ENCODE measurements at places on chromosomes 2 and 18. TPM values are rescaled to one million over a fixed set of nuclear protein-coding genes. Genes with fewer than 3 reads are reported as not detected.

The SGPP2 gene
- total RNA-seq, result 2.8 TPM

The NAT8 gene
- total RNA-seq, result not detected

The ANXA4 gene
- 14.6 TPM for total RNA-seq

The AMER3 gene
- not detected for total RNA-seq

The MC5R gene
- not detected for total RNA-seq

The DNER gene
- not detected for total RNA-seq

The EPAS1 gene
- total RNA-seq, result 12.2 TPM

The RAB6C gene
- total RNA-seq, result not detected

The FAM117B gene
- total RNA-seq, result 17.2 TPM

The WBP1 gene
- total RNA-seq, result 20.3 TPM

The PSMA8 gene
- total RNA-seq, result 1.3 TPM

The TMEM185B gene
- total RNA-seq, result 17.2 TPM

The CDH19 gene
- total RNA-seq, result not detected

The ALPI gene
- total RNA-seq, result not detected

The SALL3 gene
- total RNA-seq, result not detected

The PUM2 gene
- 104 TPM for total RNA-seq

The PHOSPHO2 gene
- 3.2 TPM for total RNA-seq

The SLC9A4 gene
- 0.07 TPM for total RNA-seq

The EN1 gene
- total RNA-seq, result not detected

The POLE4 gene
- total RNA-seq, result 48.4 TPM

The SLC23A3 gene
- 1.1 TPM for total RNA-seq

The TMEM163 gene
- not detected for total RNA-seq

The SCN7A gene
- not detected for total RNA-seq

The BUB1 gene
- 102 TPM for total RNA-seq

The FAM228A gene
- not detected for total RNA-seq

GRCh38 chr18:42351455-42351854, 396.4 kb downstream of the PIK3C3 start:
- DNase-seq, result no peak

- no peak for DNase-seq
These were observed 140.1 kb downstream of the HDAC4 start for GRCh38 chr2:239260546-239261327.

- no peak for DNase-seq
These were observed 477.6 kb downstream of the PARD3B start for GRCh38 chr2:205022841-205023240.

DNA sequence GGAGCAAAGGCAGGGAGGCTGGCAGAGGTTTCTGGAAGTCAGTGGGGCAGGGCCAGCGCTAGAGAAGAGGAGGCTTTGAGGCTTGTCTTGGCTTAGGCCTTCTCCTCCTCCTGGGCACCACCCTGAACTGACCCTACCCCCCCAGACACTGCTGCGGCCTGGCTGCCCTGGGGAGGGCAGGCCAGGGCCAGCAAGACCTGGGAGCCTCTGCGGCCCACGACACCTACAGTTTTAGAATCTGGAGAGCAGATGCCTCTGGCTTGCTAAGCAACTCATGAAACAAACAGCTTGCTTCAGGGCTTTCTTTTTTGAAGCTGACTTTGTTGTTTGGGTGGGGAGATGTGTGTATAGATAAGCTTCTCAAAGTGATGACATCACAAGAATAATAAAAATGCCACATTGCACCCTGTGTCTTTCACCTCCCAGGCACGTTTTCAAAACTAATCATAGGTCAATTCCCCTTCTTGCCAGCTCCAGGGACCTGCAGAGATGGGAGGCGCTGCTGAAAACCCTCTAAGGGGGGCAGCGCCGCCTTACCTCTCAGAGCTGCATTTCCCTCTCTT, 46.2 kb upstream of the SMAD7 start:
- no peak for DNase-seq

GRCh38 chr2:119142824-119143223, 15.7 kb downstream of the C1QL2 start:
- no peak for DNase-seq

DNA sequence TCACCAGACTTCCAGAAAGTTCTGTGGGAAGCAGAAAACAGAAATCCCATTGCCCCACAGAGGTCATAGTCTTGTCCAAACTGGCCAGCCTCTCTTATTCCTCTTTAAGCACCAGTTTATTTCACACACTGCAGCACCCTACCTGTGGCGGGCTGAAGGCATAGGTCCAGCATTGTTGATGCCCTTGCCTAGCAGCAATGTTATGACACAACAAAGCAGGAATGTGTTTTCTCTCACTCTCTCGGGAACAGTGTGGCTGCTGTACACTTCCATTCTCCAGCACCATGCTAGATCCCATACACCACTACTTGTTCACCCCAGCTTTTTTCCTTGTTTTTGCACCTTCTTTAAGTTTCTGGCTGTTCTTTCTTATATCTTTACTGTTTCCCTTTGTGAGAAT, 181.6 kb downstream of the DNAH6 start:
- no peak for DNase-seq

DNA sequence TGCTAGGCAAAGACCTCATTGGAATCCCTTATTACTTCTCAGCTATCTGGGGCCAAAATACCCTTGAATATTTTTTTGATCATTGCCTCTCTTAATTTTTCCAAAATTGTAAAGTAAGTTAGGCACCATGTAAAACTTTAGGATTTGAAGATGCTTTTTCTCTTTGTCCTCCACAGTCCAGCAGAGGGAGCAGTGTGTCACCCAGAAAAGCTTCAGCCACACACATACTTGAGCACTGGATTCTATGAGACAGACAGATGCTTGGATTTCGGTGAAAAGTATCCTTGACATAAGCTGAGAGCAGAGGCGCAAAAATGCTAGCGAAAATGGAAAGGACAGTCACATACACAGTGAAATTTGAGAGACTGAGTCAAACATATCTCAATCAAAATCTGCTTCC, 74.7 kb upstream of the KCNJ3 start:
- peak; percentile 5 for DNase-seq

- DNase-seq, result no peak
These were observed 45.9 kb upstream of the EGR4 start for GRCh38 chr2:73339201-73339600.

- no peak for DNase-seq
These were observed 21.2 kb downstream of the OSR1 start for GRCh38 chr2:19337202-19337601.

- DNase-seq, result no peak
These were observed 20.3 kb downstream of the TRAPPC12 start for GRCh38 chr2:3399829-3400228.

GRCh38 chr2:107738266-107738665, 88.4 kb upstream of the RGPD4 start:
- no peak for DNase-seq

- no peak for DNase-seq
These were observed 8.6 kb upstream of the COBLL1 start for GRCh38 chr2:164850235-164850634.

GRCh38 chr2:213766465-213766901, 482.2 kb downstream of the SPAG16 start:
- no peak for DNase-seq

DNA sequence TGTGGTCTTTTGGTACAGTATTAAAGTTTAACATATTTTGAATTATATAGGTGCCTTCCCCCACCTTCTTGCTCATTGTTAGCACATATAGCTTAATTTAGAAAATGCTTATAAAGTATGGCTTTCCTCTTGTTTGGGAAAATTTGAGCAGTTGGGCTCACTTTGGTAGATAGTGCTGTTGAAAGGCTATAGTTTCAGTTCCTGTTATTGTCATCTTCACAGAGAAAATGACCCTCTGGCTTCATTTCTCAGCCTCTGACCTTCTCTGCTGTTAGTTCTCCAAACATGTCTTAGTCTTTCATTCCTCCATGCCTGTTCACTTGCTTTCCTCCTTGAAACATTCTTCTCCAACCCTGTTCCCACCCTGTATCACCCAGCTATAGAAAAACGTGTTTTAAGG, 200.6 kb downstream of the WDR7 start:
- no peak for DNase-seq

- DNase-seq, result no peak
These were observed 74.9 kb upstream of the DLX2 start for GRCh38 chr2:172177581-172177980.

DNA sequence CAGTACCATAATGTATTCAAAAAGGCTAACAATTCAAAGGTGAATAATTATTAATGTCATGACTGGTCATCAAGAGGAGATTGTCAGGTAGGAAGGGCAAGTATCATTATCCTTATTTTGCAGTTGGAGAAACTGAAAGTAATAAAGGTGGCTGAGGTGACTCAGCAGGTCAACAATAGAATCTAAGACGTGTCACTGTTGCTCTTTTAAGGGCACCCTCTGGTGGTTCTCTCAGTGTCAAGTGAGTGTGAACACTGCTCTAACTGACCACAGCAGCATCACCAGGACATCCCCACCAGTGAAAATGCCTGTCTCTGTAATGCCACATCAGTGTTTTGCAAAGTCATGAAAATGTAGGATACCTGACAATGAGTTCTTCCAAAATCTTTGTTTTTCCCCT, 69.7 kb downstream of the DCC start:
- DNase-seq, result peak; percentile 1

GRCh38 chr2:85861650-85862049, 27.1 kb downstream of the ST3GAL5 start:
- DNase-seq, result no peak

- no peak for DNase-seq
These were observed 11.1 kb downstream of the OTOF start for GRCh38 chr2:26466662-26467310.

GRCh38 chr2:129481306-129482219, 497.9 kb upstream of the RAB6C start:
- no peak for DNase-seq

GRCh38 chr2:106094131-106094841, 99.8 kb downstream of the UXS1 start:
- peak; percentile 68 for DNase-seq

- DNase-seq, result peak; percentile 63
These were observed 86.0 kb downstream of the OSBPL6 start for GRCh38 chr2:178280244-178280852.

- no peak for DNase-seq
These were observed 29.3 kb upstream of the SLC40A1 start for GRCh38 chr2:189609853-189610252.

DNA sequence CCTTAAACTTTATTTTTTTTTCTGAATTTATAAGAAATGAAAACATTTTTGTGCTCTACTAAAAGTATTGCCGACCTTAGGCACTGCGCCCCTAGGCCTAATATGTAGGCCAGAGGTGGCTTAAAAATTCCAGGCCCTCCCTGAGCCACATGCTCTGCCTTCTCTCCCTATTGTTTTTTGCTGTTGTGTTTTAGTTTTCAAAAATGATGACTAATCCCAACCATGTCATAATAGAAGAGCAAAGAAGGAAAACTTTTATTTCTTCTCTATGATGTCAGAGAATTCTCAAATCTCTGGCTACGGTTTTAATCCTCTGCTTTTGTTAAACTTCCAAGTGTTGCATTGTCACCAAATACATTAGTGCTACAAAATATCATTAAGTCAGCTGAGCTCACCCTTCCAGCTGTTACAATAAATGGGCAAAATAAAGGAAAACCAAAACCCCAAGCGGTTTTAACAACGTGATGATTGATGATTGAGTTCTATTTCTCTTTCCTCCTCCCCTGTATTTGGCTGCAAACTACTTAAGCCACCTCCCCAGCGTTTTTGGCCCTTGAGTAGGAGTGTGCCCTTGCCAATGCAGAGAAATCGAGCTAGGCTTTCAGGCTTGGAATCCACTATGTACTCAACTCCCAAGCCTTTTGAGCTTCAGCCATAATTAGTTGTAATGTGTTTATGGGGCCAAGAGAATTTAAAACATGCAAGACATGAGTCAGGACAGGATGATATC, 163.5 kb upstream of the POU3F3 start:
- DNase-seq, result no peak

- no peak for DNase-seq
These were observed 3.6 kb downstream of the GALNT3 start for GRCh38 chr2:165790466-165790865.

GRCh38 chr2:42864641-42865280, 72.4 kb upstream of the HAAO start:
- no peak for DNase-seq

DNA sequence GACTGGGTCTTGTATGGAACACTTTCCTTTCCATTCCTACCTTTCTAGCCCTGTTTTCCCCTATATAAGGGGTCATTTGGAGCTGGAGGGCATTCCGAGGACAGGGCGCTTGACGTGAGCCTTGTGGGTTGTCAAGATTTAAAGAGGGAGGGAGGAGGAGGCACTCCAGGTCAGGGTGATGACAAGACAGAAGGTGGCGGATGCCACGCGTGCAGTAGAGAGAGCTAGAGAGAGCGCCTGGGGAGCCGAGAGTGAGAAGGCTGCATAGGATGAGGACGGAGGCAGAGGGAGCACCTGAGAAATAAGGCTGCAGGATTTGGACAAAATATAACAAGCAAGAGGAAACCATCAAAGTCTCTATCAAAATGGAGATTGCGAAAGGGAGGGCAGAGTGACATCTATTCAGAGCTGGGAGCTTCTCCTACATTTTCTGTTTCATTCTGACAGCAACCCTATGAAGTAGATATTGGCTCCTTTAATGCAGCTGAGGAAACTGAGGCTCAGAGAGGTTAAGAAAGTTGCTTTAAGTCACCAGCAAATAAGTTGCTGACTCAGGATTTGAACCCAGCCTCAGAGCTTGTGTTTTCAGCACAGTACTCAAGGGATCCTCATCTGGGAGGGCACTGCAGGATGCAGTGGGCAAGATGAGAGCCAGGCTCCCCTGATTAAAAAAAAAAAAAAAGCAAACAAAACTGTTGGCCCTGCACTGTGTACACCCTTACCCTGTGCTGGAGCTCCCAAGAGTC, 124.2 kb downstream of the MRO start:
- DNase-seq, result no peak

- peak; percentile 91 for DNase-seq
These were observed 786 bp downstream of the TET3 start for GRCh38 chr2:73985308-73986084.

DNA sequence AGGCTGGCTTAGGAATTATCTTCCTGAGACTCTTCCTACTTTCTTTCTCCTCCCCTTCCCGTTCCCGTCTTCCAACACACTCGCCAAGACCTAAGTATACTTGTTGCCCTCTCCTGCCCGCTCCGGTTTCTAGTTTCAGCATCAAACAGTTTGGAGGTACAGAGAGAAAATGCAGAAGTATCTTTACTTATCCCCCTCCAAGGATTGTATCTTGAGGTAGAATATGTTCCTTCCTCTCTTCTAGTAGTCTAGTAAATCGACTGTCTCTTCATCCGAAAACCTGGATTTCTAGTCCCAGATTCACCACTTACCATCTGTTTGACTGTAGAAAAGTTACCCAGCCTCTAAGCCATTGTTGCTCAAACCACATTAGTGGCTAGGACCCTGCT, 755 bp downstream of the EIF4E2 start:
- no peak for DNase-seq

Measured in activated CD8-positive, alpha-beta T cell treated with anti-CD3 and anti-CD28 coated beads for 36 hours (primary cell).